ENCODE measurements at places on chromosomes 16 and 17. TPM values are rescaled to one million over a fixed set of nuclear protein-coding genes. Genes with fewer than 3 reads are reported as not detected.

GRCh38 chr17:42291129-42291528, 2.8 kb downstream of the STAT5A start:
- H3K4me1 ChIP-seq: no peaks in the 10 kb centered on the region
- peaks cover 3% of the 10 kb centered on the region for H3K36me3 ChIP-seq
- H3K4me3 ChIP-seq: no peak overlapping the region
- H3K27me3 ChIP-seq: no peaks in the 10 kb centered on the region

DNA sequence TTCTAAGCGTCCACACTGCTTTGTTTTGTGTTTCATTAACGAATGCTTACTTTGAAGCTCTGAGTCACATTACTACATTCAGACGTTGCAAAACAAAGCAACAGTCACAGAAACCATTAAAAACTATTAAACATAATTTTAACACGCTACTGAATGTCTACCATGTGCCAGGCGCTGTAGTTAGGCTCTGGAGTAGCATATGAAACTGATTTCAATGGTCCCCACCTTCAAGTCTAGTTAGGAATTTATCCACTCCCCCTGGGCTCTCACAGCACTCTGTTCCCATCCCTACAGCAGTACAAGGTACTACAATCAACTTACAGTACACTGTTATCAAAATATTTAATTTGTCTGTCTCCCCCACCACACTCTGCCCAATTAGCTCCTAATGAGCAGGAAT, 631 bp downstream of the UTP6 start:
- H3K36me3 ChIP-seq: peaks cover 4% of the 10 kb centered on the region
- DNase-seq: no peak
- no peaks in the 10 kb centered on the region for H3K4me1 ChIP-seq
- peak overlapping the region; percentile 82 for H3K4me3 ChIP-seq
- no peaks in the 10 kb centered on the region for H3K27me3 ChIP-seq
- H3K27ac ChIP-seq: no peak overlapping the region

GRCh38 chr16:5873221-5873620, 775.6 kb upstream of the EEF2KMT start:
- DNase-seq: no peak
- no peaks in the 10 kb centered on the region for H3K36me3 ChIP-seq
- H3K27me3 ChIP-seq: no peaks in the 10 kb centered on the region
- H3K4me3 ChIP-seq: no peak overlapping the region

GRCh38 chr17:55563363-55563762, 52.1 kb upstream of the SMIM36 start:
- DNase-seq: no peak
- no peaks in the 10 kb centered on the region for H3K36me3 ChIP-seq
- H3K4me1 ChIP-seq: no peaks in the 10 kb centered on the region

DNA sequence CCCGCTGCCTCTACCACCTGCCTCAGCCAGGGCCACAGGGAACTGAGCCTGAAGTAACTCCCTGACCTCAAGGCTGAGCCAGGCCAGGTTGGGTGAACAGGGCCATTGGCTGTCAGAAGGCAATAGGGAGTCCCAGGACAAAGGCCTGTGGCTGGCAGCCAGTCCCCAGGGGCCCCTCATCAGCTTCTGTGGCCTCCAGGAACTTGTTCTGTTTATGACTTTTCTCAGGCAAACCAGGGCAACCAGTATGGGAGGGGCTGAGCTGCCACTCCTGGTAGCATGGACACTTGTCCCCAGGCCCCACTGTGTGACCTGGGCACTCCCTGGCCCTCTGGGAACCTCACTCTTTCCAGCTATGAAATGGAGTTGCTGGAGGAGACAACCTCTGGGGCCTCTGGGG, 40.1 kb downstream of the CPNE2 start:
- H3K4me1 ChIP-seq: no peaks in the 10 kb centered on the region
- H3K4me3 ChIP-seq: no peak overlapping the region
- DNase-seq: peak; percentile 29
- no peaks in the 10 kb centered on the region for H3K36me3 ChIP-seq
- H3K27ac ChIP-seq: no peak overlapping the region
- no peaks in the 10 kb centered on the region for H3K27me3 ChIP-seq

DNA sequence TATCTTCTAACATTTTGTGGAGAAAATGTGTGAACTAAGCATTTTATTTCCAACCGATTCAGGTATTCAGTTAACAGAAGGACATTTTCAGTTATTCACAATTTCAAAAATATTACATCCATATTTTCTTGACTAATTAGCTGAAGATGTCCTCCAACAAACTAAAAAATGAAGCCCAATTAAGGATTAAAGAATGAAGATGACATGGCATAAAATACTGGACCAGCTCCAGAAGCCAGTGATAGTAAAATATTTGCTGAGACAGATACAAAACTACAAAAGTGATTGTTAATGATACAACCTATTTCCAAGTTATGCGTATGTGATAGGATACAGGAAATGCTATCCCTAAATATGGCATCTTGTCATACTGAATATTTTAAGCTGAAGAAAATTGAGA, 48.6 kb downstream of the PMP22 start:
- no peak overlapping the region for H3K27ac ChIP-seq
- DNase-seq: no peak
- no peaks in the 10 kb centered on the region for H3K4me1 ChIP-seq
- H3K27me3 ChIP-seq: no peaks in the 10 kb centered on the region
- no peaks in the 10 kb centered on the region for H3K36me3 ChIP-seq
- H3K4me3 ChIP-seq: no peak overlapping the region

DNA sequence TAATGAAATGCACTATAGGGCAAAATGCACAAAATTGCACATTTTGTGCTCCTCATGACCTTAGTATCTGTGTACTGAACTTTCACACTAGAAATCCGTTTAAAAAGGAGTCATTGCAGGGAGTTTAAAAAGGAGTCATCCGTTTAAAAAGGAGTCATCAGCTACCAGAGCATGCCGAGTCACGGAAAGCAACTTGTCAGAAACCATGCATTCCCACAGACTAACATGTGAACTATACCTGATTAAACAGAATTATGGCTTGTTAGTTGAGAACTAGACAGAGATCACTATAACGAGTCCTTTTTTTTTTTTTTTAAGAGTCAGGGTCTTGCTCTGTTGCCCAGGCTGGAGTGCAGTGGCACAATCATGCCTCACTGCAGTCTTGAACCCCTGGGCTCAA, 35.9 kb downstream of the SLC6A4 start:
- no peak overlapping the region for H3K27ac ChIP-seq
- H3K4me1 ChIP-seq: no peaks in the 10 kb centered on the region
- no peak for DNase-seq
- H3K27me3 ChIP-seq: no peaks in the 10 kb centered on the region
- H3K4me3 ChIP-seq: no peak overlapping the region

- no peaks in the 10 kb centered on the region for H3K36me3 ChIP-seq
- no peaks in the 10 kb centered on the region for H3K4me1 ChIP-seq
- no peak overlapping the region for H3K27ac ChIP-seq
- no peaks in the 10 kb centered on the region for H3K27me3 ChIP-seq
- no peak overlapping the region for H3K4me3 ChIP-seq
Measured at GRCh38 chr17:49121696-49122292, 10.8 kb upstream of the B4GALNT2 start.

DNA sequence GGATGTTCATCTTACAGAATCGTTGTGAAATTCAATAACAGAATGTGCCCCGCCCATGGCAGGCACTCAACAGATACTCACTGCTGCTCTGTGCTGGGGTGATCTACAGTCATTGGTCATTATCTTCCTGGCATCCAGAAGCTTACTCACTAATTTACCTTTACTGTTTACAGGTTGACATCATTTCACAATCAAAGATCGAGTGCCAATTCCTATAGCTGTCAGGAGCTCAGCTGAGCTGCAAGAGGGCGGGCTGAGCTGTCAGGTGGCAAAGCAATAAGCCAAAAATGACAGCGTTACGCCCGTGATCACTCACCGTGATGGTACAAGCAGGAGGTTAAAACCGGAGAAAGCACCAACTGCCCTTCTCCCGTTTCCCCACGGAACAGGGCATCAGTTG, 51.2 kb downstream of the LITAF start:
- H3K36me3 ChIP-seq: no peaks in the 10 kb centered on the region
- H3K4me1 ChIP-seq: no peaks in the 10 kb centered on the region
- no peaks in the 10 kb centered on the region for H3K27me3 ChIP-seq
- DNase-seq: no peak
- no peak overlapping the region for H3K27ac ChIP-seq

DNA sequence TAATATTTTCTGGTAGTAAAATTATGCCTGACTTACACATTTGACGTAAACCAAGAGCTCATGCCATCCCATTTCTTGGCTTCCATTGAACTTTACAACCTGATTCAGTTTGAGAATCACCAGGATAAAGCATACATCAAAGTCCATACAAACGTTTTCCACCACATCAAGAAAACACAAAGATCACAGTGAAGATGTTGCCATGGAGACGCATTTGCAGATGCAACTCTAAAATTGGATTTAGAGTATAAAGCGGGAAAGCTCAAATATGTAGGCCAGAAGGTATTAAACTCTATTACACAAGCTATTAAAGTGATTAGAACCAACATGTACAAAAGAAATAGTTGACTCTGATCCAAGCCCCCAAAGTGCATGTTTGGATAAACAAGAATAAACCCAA, 10.4 kb downstream of the C16orf46 start:
- no peaks in the 10 kb centered on the region for H3K36me3 ChIP-seq
- DNase-seq: no peak
- no peaks in the 10 kb centered on the region for H3K4me1 ChIP-seq
- no peak overlapping the region for H3K4me3 ChIP-seq
- peaks cover 2% of the 10 kb centered on the region for H3K27me3 ChIP-seq
- no peak overlapping the region for H3K27ac ChIP-seq

Gene C16orf74
- total RNA-seq: not detected

Gene PRAC2
- not detected for total RNA-seq

Gene TBC1D3H
- total RNA-seq: not detected

Gene RMI2
- 0.81 TPM for total RNA-seq

Gene UBN1
- total RNA-seq: 33.2 TPM

Gene HCRT
- not detected for total RNA-seq
